ENCODE measurements at places on chromosomes 5 and 9.

- DNase-seq: no peak
Measured at GRCh38 chr5:36418152-36418979, 116.7 kb upstream of the RANBP3L start.

GRCh38 chr5:158461240-158461854 lies 602.4 kb upstream of the CLINT1 start:
- DNase-seq: no peak

DNA sequence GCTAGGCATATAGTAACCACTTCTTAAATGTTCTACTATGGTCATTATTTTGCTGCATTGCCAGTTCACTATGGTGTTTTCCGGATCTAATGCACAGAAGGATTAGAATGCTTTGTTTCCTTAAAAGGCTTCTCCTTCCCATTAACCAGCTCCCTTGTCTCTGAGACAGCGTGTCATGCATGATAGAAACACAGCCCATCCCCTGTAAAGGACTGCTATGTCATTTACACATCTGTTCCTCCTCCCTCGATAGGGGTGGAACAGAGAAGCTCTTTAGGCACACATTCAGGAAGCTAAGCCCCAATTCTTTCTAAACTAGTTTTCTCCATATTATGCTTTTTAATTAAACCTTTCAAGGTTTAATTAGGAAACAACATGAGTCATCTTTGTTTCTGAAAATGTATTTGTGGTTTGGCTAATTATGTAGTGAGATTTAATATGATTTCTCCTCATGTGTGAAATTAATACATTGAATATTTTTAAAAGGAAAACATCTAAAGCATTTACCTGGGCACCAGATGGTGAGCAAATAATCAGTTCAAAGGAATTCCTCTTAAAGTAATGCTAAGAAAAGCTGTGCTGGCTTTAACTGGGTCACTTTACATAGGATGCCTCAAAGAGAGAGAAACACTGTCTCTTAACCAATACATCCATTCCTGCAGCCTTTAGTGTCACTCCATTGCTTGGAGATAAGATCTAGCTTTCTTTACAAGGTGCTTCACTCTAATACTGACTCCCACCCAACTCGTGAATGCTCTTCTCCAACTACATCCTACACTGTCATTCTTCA lies 133.3 kb upstream of the PPP1R2B start:
- DNase-seq: no peak

- no peak for DNase-seq
Measured at GRCh38 chr5:174223355-174223754, 177.8 kb downstream of the NSG2 start.

- DNase-seq: no peak
Measured at GRCh38 chr9:129285382-129285781, 107.3 kb upstream of the IER5L start.

GRCh38 chr5:144230806-144231205 lies 60.1 kb downstream of the KCTD16 start:
- DNase-seq: no peak

GRCh38 chr9:72305707-72306106 lies 59.3 kb downstream of the ZFAND5 start:
- no peak for DNase-seq

DNA sequence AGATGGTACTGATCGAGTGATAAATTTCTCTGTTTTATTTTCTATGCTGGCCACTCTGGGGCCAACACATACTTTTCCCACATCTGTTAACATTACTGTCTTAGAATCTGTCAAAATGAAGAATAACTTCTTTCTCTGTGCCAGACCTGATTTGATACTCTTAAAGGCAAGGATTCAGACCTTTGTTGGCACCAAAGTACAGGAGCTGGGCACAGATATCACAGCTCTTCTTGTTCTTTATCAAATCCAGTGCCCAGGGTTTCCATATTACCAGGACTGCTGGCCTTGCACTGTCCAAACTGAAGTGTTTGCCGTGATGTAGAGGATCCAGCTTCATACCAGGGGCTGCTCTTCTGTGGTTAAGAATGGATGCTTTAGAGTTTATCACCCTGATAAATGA lies 20.9 kb downstream of the ZNF474 start:
- no peak for DNase-seq

- no peak for DNase-seq
Measured at GRCh38 chr9:124510650-124511425, 3.6 kb upstream of the NR5A1 start.
